ENCODE measurements at places on chromosomes 5 and 9.

- H3K36me3 ChIP-seq: no peaks in the 10 kb centered on the region
- H3K4me3 ChIP-seq: no peak overlapping the region
- no peak for DNase-seq
- no peak overlapping the region for H3K27ac ChIP-seq
Observed at GRCh38 chr9:137437691-137438590, 3.2 kb downstream of the ENTPD8 start.

- no peak overlapping the region for H3K4me3 ChIP-seq
- no peak for DNase-seq
- no peak overlapping the region for H3K27ac ChIP-seq
- no peaks in the 10 kb centered on the region for H3K36me3 ChIP-seq
Observed at GRCh38 chr9:123540457-123540856, 184.5 kb downstream of the CRB2 start.

DNA sequence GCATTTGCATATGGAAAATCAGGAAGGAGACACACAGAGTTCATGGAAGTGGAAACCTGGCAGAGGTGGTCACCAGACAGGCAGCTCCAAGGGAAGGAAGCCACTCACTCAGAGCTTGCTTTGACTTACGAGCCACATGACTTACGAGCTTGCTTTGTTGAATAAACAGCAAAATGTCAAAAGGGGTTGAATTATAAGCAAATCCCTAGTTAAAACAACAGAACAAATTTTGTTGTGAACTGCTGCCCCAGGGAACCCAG lies 164.3 kb downstream of the SYK start:
- no peaks in the 10 kb centered on the region for H3K36me3 ChIP-seq
- DNase-seq: no peak
- H3K27ac ChIP-seq: no peak overlapping the region
- H3K4me3 ChIP-seq: no peak overlapping the region

DNA sequence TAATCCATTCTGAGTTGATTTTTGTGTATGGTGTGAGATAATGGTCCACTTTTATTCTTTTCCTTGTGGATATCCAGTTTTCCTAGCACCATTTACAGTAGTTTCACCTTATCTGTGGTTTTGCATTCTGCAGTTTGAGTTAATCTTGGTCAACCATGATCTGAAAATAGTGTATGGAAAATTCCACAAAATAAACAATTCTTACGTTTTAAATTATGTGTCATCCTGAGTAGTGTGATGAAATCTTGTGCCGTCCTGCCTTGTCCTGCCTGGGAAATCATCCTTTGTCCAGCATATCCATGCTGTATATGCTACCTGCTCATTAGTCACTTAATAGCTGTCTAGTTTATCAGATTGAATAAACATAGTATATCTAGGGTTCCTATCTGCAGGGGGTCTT lies 42.1 kb downstream of the CDC42SE2 start:
- no peaks in the 10 kb centered on the region for H3K27me3 ChIP-seq
- peaks cover 56% of the 10 kb centered on the region for H3K4me1 ChIP-seq
- H3K27ac ChIP-seq: no peak overlapping the region
- no peak overlapping the region for H3K4me3 ChIP-seq
- no peak for DNase-seq
- peaks cover 42% of the 10 kb centered on the region for H3K36me3 ChIP-seq

- no peak for DNase-seq
- peaks cover 4% of the 10 kb centered on the region for H3K27me3 ChIP-seq
- H3K36me3 ChIP-seq: no peaks in the 10 kb centered on the region
- peaks cover 7% of the 10 kb centered on the region for H3K4me1 ChIP-seq
- H3K27ac ChIP-seq: no peak overlapping the region
Observed at GRCh38 chr5:10482791-10483530, 41.3 kb downstream of the ROPN1L start.

DNA sequence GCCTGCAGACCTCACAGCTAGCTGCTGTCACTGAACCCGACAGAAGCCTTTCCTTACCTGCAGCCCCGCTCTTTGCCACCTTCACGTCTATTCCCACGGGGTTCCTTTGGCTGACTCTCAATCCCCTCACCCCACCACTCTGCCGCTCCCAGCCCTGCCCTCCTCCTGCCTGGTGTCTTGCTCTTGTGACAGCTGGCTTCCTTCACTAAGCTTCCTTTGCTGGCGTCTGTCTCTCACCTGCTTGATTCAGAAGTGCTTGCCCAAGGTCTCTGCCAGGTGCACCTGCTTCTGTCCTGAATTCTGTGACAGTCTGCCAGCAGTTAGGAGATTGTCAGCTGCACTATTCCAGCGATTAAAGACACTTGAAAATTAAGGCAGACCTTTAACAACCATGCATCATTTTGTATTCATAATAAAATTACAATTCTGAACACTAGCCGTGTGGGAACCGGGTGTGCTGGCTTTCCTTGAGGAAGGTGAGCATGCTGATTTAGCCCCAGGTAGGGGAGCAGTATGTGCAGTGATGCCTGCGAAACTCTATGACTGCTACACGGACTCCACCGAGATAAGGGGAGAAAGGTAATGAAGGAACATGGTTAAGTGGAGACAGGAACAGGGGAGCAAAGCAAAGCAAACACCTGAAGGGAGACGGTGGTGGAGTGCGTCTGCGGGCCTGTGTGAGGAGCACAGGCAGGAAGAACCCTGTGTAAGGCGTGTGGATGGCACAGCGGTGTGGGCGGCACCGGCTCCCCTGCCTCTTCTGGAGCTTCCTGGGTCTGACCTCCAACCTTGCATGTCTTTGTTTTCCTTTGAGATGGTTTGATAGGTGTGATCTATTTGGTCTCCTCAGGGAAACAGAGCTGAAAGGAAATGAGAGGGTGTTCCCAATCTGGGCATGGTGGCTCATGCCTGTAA lies 80.1 kb upstream of the CACNA1B start:
- DNase-seq: no peak
- H3K27ac ChIP-seq: peak overlapping the region; percentile 4
- no peaks in the 10 kb centered on the region for H3K4me1 ChIP-seq

DNA sequence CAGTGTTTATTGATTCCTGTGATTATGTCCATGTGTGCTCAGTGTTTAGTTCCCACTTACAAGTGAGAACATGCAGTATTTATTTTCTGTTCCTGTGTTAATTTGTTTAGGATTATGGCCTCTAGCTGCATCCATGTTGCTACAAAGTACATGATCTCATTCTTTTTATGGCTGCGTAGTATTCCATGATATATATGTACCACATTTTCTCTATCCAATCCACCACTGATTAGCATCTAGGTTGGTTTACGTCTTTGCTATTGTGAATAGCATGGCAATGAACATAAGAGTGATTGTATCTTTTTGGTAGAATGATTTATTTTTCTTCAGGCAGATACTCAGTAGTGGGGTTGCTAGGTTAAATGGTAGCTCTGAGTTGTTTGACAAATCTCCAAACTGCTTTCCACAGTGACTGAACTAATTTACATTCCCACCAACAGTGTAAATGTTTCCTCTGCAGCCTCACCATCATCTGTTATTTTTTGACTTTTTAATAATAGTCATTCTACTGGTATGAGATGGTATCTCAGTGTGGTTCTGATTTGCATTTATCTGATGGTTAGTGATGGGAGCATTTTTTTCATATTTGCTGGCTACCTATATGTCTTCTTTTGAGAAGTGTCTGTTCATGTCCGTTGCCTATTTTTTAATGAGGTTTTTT lies 47.5 kb upstream of the ELL2 start:
- no peak for DNase-seq
- H3K4me1 ChIP-seq: no peaks in the 10 kb centered on the region
- H3K27ac ChIP-seq: no peak overlapping the region
- H3K27me3 ChIP-seq: no peaks in the 10 kb centered on the region
- H3K36me3 ChIP-seq: no peaks in the 10 kb centered on the region

DNA sequence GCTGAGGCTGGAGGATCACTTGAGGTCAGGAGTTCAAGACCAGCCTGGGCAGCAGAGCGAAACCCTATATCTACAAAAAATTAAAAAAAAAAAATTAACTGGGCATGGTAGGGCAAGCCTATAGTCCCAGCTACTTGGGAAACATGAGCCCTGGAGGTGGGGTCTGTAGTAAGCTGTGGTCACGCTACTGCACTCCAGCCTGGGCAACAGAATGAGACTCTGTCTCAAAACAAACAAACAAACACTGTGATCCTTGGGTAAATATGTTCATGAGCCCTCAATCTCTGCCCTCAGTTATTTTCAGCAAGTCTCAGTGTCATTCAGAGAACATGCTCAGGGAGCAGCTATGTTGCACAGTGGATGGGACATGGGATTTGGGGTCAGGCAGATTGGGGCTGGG lies 76.2 kb downstream of the PTTG1 start:
- H3K4me1 ChIP-seq: no peaks in the 10 kb centered on the region
- H3K27me3 ChIP-seq: peaks cover 11% of the 10 kb centered on the region
- H3K27ac ChIP-seq: no peak overlapping the region
- no peaks in the 10 kb centered on the region for H3K36me3 ChIP-seq

DNA sequence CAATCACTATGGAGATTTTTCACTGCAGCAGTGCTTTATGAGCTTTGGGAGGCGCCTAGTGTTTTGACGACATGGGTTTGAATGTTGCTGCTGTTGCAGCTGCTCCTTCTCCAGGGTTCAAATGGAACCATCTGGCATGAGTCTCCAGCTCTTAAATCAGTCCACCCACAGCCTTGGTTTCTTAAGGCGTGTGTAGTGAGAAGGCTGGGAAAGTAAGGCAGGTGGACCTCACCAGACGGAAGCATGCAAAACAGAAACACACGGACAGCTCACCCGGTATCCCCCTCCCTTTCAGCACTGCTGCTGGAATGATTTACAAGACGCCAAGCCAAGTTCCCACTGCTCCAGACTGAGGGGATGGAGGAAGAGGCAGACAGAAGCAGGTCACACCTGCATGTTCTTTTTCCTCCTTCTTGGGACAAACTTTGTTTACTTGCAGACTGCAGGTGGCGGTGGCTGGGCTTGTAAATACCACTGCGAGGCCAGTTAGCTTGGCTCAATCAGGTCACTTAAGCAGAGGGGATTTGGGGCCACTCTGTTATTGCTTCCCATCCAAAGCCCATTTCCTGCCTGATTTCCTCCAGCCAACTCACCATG lies 47.4 kb downstream of the ADAM19 start:
- no peak overlapping the region for H3K4me3 ChIP-seq
- no peaks in the 10 kb centered on the region for H3K27me3 ChIP-seq
- no peak for DNase-seq
- H3K27ac ChIP-seq: peak overlapping the region; percentile 20
- peaks cover 32% of the 10 kb centered on the region for H3K4me1 ChIP-seq
- H3K36me3 ChIP-seq: peaks cover 74% of the 10 kb centered on the region

- no peak for DNase-seq
- no peak overlapping the region for H3K4me3 ChIP-seq
- H3K27me3 ChIP-seq: no peaks in the 10 kb centered on the region
- no peak overlapping the region for H3K27ac ChIP-seq
- peaks cover 7% of the 10 kb centered on the region for H3K4me1 ChIP-seq
Observed at GRCh38 chr5:143207563-143208364, 195.7 kb downstream of the NR3C1 start.

GRCh38 chr9:136531904-136532798 lies 13.7 kb downstream of the NOTCH1 start:
- H3K4me1 ChIP-seq: peaks cover 72% of the 10 kb centered on the region
- peak overlapping the region; percentile 83 for H3K27ac ChIP-seq
- H3K27me3 ChIP-seq: no peaks in the 10 kb centered on the region
- peak overlapping the region; percentile 42 for H3K4me3 ChIP-seq

GRCh38 chr5:150172556-150172955 lies 6.0 kb downstream of the CDX1 start:
- no peak overlapping the region for H3K27ac ChIP-seq
- DNase-seq: no peak
- peaks cover under 1% of the 10 kb centered on the region for H3K4me1 ChIP-seq
- H3K27me3 ChIP-seq: peaks cover 49% of the 10 kb centered on the region
- H3K36me3 ChIP-seq: no peaks in the 10 kb centered on the region
- H3K4me3 ChIP-seq: no peak overlapping the region

DNA sequence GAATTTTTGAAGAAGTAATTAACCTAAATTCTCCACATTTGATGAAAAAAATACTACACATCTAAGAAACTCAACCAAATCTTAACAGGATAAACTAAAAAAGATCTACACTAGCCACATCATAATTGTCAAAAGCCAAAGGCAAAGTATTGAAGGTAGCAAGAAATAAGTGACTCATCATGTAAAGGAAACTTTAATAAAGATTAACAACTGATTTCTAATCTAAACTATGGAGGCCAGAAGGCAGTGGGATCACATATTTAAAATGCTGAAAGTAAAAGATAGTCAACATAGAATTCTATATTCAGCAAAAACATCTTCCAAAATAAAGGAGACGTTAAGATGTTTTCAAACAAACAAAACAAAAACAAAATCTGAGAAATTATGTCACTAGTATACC lies 2002.9 kb downstream of the MAT2B start:
- H3K4me1 ChIP-seq: no peaks in the 10 kb centered on the region
- H3K4me3 ChIP-seq: no peak overlapping the region
- no peak overlapping the region for H3K27ac ChIP-seq
- no peaks in the 10 kb centered on the region for H3K27me3 ChIP-seq

DNA sequence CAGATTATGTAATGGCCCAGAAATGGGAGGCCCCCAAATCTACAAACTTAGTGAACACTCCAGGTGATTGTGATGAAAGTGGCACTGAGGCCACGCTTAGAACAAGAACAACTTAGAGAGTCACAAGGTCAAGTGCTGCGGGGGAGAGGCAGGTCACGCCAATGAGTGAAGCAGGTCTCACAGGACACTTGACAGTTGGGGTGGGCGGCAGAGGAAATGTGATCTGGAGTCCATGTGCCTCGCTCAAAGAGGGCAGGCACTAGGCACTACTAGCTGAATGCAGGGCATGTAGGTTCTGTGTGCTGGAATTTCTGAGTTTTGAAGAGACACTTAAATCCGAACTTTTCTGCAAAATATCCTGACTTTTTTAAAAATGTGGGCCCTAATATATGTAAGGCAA lies 193.2 kb upstream of the RORB start:
- no peaks in the 10 kb centered on the region for H3K36me3 ChIP-seq
- DNase-seq: no peak
- H3K27ac ChIP-seq: no peak overlapping the region

DNA sequence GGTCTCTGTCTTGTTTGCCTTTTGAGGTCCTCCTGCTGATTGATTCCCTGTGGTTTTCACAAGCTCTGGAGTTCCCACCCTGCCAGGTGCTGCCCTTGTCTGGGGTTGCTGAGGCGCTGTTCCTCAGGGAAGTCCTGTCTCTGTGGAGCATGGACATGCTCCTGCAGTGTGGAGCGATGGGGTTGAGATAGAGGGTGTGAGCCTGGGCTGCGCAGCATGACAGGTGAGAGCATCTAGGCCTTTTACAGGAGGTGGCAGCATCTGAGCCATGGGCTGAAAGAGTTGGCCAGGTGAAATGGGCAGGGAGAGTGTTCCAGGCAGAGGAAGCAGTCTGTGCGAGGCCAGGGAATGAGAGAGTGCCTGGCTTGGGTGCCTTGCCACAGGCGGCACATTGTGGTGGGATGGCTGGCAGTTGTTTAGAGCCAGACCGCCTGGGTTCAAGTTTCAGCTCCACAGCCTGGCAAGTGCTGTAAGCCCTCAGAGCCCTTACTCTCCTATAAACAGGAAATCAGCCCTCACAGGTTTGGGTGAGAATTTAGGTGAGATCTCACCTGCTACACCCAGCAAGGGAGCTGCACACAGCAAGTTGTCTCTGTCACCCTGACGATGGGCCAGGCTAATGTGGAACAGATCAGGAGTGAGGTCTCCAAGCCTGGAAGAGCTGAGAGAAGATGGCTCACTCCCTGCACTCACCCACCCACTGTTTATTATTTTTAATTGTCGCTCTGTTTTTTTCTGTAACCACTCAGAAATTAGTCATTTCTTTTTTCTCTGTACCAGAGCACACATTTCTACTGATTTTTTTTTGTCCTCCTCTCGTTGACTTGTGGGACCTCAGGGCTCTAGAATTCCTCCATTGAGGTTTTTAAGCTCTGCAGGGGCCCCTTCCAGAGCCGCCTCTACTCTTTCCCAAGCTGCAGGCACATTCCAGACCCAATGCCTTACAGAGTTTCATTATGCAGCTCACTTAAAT lies 19.6 kb downstream of the TCOF1 start:
- no peak overlapping the region for H3K4me3 ChIP-seq
- no peaks in the 10 kb centered on the region for H3K27me3 ChIP-seq
- no peak for DNase-seq
- peaks cover 60% of the 10 kb centered on the region for H3K36me3 ChIP-seq
